ENCODE measurements at places on chromosomes 11 and 22.

- DNase-seq: no peak
These were observed 36.6 kb downstream of the SMIM38 start for GRCh38 chr11:69192301-69192721.

DNA sequence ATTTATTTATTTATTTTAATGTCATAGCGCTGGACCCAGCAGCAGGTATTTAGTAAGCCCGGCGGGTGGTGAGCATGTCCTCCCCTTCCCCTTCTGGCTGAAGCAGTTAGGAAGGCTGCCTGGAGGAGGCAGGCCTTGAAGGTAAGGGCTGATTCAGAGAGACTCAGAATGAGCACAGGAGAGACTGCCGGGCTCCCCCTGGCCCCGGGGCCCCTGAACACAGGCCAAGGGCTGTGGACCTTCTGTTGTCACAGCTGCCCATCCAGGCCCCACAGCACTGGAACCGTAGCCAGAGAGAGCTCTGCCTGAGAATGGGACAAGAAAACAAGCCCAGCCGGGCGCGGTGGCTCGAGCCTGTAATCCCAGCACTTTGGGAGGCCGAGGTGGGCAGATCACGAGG is 52.8 kb downstream of the KCNJ4 start:
- DNase-seq: no peak

DNA sequence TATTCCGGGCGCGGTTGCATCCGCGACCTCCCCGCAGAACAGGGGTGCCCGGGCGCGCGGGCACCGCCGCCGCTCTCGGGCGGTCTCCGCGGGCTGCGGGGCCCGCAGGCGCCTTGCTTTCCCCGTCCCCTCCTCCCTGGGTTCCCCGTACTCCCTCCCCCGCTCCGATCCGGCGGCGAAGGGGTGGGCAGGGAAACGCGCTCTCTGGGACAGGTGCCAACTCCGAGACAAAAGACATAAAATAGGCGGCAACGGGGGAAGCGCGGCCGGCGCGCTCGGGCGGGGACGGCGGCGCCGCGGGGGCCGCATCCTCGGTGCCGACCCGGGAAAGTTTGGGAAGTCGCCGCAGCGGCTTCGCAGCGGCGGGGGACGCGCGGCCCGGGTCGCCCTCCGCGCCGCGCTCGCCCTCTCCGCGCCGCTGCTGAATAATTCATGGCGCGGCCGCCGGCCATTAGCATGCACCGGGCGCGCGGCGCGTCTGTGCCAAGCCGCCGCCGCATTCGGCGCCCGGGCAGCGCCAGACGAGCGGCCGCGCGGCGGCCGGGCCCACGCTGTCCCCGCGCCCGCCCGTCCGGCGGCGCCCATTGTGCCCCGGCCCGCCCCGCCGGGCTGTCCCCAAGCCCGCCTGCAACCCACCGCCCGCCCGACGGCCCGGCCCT is 78.7 kb upstream of the PPARA start:
- DNase-seq: no peak

DNA sequence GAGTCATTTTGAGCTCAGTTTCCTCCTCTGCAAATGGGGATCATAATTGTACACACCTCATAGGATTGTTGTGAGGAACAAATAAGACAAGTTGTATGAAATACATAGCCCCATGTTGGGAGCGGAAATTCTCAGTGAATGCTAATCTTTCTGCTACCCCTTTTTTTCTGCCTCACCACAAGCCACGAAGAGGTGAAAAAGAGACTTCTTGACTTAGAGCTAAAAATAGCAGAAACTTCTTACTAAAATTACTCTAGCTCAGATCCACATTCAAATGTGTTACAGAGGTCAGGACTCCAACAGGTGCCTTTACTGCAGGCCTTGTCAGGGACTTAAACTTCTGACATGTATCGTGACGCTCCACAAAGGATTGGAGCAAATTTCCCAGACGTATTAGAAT is 128.5 kb downstream of the MIAT start:
- DNase-seq: no peak

GRCh38 chr11:43664295-43664694 is 16.2 kb upstream of the HSD17B12 start:
- no peak for DNase-seq

DNA sequence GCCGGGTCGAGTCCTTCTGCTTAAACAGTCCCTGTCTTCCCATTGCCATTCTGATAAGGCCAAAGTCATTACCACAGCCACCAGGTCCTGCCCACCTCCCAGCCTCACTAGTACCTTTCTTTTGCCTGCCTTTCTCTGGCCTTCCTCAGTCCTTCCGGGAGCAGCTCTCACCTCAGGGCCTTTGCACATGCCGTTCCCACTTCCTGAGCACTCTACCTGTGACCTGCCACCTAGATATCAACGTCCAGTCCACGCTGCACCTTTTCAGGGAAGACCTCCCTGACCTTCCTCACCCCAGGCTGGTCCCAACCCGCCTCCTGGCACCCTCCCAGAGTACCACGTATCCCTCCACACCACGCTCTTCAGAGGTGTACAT is 7.8 kb upstream of the OSM start:
- DNase-seq: no peak

DNA sequence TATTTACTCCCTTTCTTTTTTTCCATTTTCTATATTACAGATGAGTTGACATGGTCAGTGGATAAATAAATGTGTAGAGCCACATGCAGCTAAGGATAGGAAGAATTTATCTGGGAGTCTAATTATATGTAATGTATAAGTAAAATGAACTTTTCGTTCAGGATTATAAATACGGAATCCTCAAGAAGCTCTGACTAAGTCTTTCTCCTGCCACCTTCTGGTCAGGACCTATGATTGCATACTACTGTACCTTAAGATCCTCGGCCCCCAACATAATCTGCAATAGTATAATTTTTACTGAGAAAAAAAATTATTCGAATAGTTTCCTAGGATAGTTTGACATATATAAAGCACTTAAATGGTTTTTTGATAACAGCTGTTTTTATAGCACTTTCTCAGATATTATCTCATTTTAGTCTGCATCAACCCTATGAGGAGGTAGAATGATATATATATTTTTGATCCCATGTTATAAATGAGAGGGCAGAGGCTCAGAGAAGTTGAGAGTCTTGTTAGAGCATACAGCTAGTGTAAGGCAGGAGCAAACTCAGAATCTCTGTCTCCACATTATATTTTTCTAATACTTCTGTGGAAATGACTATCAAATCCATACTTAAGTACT is 36.1 kb downstream of the CCDC90B start:
- no peak for DNase-seq

- DNase-seq: no peak
These were observed 7.6 kb downstream of the IL17REL start for GRCh38 chr22:50004918-50005317.

GRCh38 chr11:99320769-99321290 is 300.1 kb downstream of the CNTN5 start:
- DNase-seq: no peak

DNA sequence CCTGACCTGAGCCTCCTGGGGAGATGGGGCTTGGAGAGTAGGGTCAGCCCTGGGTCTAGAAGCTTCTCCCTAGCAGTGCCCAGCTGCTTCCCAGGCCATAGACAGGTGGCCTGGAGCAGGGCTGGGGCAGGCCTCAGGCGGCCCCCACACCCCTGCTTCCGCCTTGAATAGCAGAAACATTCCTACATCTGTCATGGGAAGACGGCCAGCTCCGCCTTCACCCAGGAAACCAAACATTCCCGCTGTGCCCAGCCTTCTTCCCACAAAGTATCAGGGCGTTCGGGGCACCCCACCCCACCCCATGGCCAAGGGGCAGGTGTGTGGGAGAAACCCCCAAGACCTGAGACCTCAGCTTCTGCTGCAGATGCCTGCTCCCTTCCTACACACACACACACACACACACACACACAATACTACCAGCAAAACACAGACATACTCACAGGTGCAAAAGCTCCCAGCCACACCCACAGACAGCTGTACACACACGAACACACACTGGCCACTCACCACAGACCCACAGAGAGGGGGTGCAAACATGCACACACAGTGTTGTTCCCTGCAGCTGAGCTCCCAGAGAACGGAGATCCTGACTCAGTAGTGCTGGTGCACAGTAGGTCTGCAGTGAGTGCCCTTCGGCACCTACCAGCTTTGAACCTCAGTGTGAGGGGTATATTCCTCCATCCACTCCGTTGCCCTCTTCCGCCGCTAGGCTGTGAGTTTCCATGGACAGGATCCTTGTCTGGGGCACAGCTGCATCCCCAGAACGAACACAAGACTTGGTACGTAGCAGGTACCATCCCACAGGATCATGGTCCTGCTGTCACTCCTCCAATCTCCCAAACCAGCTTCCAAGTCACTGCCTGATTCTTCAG is 37.4 kb downstream of the PDGFB start:
- DNase-seq: no peak

- DNase-seq: no peak
These were observed 56.1 kb downstream of the MED15 start for GRCh38 chr22:20563466-20563906.

- DNase-seq: no peak
These were observed 304.0 kb upstream of the NARS2 start for GRCh38 chr11:78878631-78879030.

DNA sequence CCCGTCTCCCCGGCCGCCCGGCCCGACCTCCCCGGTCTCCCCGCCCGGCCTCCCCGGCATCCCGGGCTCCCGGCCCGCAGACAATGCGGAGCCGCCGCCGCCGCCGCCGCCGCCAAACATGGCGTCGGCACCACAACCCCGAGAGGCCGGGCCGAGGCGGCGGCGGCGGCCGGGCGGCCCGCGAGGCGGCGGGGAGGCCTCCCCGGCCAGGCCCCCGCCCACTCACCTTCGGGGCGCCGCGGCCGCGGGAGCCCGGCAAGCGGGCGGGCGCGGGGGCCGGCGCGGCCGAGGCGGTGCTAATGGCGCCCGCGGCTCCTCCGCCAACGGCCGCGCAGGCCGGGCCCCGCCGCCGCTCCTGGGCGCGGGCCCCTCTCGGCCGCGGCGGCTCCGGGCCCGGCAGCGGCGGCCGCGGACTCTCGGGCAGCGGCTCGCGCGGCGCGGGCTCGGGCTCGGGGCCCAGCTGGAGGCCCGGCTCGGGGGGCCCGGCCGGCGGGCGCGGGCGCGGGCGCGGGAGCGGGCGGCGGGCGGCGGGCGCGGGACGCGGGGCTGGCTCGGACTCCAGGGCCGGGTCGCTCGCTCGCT is 311 bp downstream of the BRD1 start:
- DNase-seq: no peak

DNA sequence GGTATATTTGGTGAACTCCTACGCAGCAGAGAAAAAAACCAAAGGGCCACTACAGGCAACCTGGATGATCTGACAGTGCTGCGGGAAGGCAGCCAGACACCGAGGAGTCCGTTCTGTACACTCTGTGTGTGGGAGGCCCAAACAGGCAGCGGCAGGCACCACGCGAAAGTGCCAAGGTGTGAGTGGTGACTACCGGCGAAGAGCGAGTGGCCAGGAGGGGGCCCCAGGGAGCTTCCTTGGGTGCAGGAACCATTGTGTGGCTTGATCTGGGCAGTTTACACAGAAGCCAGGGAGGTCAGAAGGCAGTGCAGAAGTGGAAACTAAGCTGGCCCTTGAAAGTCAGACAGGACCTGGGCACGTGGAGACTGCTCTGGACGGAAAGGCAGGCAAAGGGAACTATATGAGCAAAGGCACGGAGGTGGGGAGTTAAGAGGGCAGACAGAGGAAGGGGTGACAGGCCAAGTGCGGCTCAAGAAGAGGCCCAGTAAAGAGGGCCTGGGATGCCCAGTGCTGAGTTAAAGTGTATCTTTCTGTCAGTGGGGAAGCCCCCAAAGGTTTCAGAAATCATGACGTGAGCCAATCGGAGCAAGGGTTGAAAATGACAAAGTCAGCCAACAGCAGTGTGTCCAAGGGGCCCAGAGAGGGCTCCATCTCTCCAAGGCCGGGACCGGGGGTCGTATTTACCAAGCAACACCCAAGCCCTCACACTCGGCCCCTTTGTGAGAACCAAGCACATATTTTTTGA is 10.6 kb downstream of the TMEM184B start:
- DNase-seq: no peak

- no peak for DNase-seq
These were observed 58.7 kb downstream of the CHST1 start for GRCh38 chr11:45606514-45607281.

All from D721Med (cell line).